ENCODE measurements at places on chromosomes 5 and 9.

DNA sequence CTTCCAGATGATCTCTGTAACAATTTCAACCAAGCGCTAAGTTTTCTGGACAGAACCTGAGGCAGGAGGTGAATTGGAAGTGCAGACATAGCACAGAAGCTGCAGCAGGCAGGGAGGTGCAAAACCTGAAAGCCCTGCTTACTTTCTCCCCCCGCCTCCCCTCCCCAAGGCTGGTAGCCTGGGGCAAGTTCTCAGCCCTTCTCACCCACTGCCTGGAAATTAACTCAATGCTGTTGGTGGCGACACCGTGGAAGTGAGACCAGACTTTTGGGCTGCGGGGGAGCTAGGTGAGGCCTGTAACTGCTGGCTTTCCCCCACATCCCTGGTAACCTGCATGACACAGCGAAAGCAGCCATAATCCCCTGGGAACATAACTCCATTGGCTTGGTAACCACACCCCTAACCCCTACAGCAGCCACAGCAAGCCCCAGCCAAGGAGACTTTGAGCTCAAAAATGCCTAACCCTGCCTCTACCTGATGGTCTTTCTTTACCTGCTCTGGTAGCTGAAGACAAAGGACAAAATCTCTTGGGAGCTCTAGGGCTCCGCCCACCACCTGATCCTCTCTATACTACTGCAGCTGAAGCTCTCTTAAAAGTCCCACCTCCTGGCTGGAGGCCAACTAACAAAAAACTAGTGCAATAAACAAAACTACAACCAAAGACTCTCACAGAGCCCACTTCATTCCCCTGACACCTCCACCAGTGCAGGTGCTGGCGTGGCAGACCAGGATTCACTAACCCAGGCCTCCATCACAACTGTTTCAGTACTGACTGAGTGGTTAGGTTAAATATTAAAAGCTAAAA, 11.9 kb upstream of the OR13C8 start:
- DNase-seq: no peak

DNA sequence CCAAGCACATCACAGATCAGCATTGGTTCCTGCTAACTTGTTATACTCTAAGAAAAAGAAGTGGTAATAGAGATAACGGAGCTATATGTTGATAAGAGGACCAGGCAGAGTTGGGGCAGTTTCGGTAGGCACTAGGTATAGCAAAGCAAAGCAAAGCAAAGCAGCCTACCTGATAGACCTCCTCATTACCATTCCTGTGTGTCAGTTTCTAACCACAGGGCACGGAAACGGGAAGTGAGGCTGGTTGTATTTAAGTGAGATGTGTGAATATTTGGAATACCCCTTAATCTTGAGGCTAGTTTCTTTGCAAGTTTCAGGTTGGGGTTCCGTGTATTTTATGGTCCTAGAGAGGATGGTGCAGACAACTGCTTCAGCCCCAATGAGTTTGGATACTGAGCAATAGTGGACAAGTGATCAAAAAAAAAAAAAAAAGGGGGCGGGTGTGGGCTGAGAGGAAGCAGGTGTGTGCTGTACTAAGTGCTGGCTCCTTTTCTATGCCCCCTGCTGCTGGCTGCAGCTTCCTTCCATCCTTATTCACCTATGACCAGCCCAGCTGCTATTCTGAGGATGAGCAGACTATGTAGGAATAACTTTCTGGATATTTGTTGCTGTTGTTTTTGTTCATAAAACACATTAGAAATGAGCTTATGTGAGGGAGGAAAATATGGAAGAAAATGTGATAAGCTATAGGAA, 183.3 kb downstream of the SH3GL2 start:
- no peak for DNase-seq

GRCh38 chr5:39948867-39949468, 524.2 kb upstream of the DAB2 start:
- peak; percentile 34 for DNase-seq

GRCh38 chr5:142484821-142485387, 160.1 kb upstream of the SPRY4 start:
- no peak for DNase-seq

DNA sequence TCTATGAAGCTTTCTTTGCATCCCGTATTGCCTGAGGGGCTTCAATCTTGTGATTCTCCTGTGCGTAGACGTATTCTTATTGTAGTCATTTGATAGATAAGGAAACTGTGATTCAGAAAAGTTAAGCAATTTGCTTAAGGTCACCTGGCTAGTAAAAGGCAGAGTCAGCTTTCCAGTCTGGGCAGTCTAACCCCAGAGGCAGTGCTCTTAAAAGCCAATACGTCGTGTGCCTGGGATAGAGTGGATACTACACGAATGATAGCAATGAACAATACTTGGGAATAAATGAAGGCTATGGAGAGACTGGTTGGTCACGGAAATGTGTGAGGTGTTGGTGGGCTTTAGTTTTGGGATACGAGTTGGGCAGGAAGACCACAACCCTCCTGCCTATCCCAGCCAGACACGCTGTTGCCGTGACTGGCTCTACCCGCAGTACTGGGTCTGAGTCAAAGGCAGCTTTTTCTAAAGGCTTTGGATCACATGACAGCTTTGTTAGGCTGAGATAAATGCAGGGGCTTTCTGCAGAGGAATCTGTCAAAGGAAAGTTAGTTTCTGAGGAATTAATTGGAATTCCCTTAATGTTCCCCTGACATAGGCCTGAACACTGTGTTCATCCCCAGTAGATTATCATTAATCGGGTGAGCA, 302.6 kb downstream of the KIF4B start:
- no peak for DNase-seq

DNA sequence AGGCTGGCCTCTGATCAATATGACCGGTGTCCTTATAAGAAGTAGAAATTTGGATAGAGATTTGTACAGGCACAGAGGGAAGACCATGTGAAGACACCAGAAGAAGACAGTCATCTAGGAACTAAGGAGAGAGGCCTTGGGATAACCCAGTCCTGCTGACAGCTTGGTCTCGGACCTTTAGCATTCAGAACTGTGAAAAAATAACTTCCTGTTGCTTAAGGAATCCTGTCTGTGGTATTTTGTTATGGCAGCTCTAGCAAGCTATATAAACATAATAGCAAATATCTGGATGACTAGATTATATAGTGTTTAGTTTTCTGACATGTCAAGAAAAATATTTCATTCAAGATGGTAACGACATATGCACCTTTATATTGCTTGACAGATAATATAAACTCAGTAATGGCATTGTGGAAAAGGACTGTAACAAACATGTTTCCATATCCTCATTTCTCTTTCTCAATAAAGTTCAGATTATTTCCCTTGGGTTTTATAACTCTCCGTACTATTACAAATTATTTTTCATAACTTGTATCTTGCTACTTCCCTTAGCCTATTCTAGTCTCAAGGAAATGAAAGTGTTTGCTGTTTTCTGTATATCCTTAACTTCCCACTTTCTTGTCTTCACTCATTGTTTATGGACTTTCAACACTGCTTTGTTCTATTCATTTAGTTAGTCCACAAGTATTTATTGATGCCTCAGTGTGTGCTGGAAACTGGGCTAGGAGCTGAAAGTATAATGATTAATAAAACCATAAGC, 62.4 kb downstream of the KIAA1958 start:
- DNase-seq: no peak

DNA sequence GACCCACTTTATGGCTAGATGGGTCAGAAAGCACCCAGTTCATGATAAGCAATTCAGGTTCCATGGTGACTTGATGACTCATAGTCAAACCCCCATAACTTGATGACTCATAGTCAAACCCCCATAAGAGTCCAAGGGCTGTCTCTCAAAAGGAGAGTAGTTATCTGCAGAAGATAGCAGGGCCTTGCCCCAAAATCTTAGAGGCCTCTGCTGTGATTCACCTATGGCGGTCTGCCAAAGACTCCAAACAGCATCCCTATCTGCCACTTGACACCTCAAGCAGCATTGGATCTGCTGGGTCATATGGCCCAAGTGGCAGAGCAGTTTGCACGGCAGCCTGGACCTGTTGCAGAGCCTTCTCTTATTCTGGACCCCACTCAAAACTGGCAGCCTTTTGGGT, 395.2 kb upstream of the KIF2A start:
- DNase-seq: no peak

DNA sequence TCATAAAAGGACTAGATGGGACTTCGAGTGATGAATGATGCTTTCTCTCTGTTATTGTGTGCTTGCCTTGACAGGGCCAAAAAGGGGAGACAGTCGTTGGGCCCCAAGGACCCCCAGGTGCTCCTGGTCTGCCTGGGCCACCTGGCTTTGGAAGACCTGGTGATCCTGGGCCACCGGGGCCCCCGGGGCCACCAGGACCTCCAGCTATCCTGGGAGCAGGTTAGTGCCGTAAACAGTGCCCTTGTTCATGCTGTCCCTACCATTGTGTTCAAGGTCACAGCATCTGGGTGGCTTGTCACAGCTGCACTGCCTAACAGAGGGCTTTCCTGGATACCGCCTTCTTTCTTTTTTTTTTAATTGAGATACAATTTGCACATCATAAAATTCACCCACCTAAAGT, 48.7 kb upstream of the TGFBR1 start:
- DNase-seq: no peak

- DNase-seq: no peak
Observed at GRCh38 chr5:35852084-35852734, 4.5 kb upstream of the IL7R start.

DNA sequence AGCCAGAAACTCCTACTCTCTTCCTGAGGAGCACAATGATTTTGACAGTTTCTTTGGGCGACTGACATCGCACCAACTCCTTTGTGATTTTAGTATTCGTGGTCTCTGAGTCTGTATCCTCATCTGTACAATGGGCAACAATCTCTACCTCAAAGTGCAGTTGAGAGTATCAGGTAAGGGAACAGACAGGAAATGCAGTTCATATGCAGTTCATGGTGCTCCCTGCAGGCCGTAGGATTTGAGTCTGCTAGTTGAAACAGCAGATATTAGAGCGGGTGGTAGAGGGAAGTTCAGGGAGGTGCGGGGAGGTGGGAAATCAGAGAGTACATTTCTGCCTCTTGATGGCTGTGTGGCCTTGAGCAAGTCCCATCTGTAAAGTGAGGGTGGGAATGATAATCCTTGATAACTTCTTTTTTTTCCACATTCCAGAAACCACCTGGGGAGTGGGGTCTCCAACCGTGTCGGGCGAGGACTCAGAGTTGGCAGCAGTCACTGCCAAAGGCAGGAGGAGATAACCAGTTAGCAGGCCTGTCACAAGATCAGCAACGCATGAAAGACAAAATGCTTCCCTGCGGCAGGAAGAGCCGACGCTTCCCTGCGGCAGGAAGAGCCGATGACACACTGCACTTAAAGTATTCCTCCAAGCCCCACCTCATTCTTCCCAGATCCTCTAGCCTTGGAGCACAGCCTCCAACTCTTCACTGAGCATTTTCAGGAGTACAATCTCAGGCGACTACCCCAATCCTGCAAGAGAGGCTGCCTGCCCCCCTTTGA, 6.0 kb upstream of the NEK6 start:
- DNase-seq: no peak

- no peak for DNase-seq
Observed at GRCh38 chr9:107594908-107595530, 105.5 kb upstream of the KLF4 start.

- DNase-seq: no peak
Observed at GRCh38 chr9:33377089-33377715, 25.2 kb downstream of the AQP7 start.

DNA sequence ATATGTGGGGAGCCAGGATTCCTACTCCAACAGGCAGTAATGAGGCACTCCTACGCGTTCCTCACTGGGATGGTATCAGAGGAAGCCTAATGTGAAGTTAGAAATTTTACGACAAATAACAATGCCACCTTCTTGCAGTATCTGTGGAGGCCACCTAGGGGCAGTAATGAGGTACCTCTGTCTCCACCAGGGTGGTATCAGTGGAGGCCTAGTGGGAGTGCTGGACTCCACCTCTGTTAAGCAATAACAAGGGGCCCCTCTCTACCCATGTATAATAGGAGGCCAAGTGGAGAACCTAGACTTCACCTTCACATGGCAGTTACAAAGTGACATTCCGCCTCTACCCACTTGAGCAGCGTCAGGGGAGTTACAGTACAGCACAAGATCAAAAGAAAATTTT, 147.9 kb downstream of the PLPPR1 start:
- no peak for DNase-seq

DNA sequence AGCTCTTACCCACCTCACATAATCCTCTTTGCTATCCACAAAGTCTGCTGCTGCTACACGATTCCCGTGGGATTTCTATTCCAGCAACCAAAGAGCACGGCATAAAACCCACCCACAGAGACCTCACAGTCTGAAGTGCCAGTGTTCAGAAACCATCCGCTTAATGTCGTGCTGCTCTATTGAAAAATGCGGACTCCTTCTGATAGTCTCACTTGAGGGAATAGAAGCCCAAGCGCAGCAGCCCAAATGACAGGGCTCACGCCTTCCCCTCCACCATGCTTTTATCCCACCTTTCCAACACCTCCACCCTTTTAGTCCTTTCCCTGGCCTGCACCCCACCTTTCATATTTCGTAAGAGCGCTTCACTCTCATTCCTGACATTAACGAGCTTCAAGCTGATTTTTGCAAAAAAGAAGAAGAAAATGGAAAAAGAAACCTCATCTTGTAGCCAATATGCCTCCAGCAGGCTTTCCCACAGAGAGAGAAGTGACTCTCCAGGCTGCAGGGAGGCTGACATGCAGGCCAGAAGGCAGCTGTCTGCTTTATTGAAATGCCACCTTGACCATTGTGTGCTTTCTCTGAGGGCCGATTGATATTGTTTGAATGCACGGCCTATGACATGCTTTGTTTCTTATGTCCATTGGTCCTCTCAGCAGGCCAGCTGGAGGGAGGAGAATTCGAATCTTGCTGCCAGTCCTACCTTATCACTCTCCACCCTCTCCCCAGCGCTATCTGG, 70.6 kb upstream of the PCSK1 start:
- DNase-seq: no peak

DNA sequence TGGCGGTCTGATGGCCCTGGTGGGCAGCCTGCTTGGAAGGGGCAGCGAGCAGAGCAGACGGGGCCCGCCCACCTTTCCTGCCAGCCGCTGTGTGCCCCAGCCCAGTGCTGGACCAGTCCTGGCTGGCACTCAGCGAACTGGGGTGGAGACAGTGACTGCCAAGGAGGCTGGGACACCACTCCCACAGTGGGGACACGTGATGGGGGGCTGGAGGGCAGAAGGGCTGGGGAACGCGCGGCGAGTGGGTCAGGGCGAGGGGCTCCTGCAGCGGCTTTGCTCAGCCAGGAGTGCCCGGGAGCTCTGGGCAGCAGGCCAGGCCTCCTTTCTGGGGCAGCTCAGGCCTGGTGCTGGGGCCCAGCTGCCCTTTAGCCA, 19.5 kb downstream of the NCS1 start:
- no peak for DNase-seq

- no peak for DNase-seq
Observed at GRCh38 chr5:107373549-107374263, 297.0 kb downstream of the EFNA5 start.

DNA sequence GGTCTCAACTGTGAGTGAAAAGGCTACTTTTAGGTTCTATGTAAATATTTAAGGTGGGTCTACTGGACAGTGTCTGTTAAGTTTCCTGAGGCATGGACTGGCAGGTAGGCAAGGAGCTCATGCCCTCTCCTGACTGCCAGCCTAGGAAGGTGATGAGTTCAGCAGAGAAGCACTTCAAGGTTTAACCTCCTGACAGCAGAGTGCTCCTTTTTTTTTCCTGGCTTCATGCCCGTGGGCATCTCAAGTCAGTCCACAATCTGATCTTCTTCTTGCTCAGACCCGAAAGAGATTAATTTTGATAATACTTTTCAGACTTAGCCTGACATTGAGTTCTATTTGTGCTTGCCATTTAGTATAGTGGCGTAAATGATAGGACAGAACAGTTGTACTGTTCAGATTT, 241.9 kb upstream of the NREP start:
- DNase-seq: no peak

GRCh38 chr5:149002053-149002452, 60.8 kb downstream of the SH3TC2 start:
- no peak for DNase-seq

- DNase-seq: no peak
Observed at GRCh38 chr5:125526966-125527365, 780.5 kb upstream of the ZNF608 start.
